Omental fat pad (tissue), 4 donors: ENCODE measurements at places on chromosomes 11 and 22.
A peak's percentile ranks its signal among the peaks of the same experiment; 100 is the strongest.

- DNase-seq = no peak
Measured at GRCh38 chr22:17106785-17107546, 14.2 kb downstream of the TMEM121B start.

DNA sequence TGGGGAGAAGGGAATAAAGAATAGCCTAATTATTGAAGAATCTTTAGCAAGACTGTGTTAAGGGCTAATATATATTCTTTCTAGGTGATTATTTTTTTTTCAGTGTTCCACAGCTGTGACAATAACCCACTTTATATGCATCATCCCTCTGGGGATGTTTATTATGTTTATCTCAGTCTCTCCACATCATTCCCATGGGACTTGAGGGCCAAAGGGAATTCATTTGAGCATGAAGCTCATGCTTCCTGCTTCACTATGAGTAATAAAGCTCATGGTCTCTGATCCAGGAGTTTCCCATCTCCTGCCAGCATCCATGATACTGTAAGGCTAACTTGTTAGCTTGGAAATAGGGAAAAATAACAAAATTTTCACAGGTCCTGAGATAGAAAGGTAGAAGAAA, 1888.4 kb downstream of the LRRC4C start:
- no peak for DNase-seq

DNA sequence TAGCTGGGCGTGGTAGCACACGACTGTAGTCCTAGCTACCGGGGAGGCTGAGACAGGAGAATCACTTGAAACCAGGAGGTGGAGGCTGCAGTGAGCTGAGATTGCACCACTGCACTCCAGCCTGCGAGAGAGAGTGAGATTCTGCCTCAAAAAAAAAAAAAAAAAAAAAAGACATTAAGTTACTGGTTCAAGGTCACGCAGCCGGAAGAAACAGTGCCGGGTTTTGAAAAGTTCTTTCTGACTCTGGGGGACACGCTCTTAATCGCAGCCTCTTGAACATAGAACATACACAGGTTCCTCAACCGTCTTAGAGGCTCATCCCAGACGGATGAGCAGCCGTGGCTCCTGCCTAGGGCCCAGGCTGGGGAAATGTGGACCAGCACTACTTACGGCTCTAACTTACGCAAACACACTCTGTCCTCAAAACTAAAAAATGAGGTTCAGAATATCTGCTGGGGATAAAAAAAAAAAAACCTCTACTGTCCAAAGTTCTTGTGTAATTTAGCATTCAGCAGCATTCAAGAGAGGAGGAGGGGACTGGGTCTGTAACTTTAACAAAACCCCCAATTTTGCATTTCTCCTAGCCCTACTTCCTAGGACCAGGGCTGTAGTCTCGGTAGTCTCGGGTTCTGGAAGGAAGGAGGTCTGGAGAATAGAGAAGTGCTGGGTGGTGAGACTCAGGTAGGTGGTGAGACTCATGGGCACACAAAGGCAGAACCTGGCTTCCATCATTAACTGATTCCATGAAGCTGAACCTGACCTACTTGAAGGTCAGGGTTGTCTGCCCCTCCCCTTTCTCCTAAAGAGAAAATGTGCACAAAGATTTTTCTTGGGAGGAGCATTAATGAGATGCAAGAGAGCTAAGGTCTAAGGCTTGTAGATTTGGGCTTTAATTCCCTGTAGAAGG, 6.0 kb downstream of the SPTBN2 start:
- no peak for DNase-seq

DNA sequence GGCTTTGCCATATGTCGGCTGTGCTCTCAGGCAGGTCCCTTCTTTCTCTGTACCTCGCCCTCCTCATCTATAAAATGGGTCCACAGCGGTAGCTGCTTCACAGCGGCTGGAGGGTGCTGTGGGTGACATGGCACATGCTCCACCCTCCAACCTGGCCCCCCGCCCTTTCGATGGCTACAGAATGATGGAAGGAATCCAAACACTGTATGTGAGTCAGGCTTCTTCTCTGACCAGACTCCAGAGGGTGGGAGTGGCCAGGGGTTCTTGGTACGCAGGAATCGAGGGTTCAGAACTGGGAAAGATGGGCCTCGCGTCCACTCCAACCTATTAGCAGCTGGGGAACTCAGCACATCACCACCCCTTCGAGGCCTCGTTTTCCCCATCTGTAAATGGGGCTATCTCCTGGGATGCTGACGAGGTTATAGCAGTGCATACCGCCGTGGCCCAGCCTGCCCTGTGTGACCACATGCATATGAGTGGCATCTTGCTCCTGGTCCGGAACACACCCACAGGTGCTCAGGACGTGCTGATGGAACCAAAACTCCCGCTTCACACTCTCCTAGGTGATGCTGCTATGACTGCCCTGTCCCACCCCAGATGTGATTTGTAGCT, 26.4 kb downstream of the MN1 start:
- no peak for DNase-seq

- DNase-seq = no peak
Measured at GRCh38 chr11:15159085-15159484, 44.4 kb downstream of the INSC start.

- no peak for DNase-seq
Measured at GRCh38 chr11:40139536-40139935, 1319.9 kb downstream of the LRRC4C start.

DNA sequence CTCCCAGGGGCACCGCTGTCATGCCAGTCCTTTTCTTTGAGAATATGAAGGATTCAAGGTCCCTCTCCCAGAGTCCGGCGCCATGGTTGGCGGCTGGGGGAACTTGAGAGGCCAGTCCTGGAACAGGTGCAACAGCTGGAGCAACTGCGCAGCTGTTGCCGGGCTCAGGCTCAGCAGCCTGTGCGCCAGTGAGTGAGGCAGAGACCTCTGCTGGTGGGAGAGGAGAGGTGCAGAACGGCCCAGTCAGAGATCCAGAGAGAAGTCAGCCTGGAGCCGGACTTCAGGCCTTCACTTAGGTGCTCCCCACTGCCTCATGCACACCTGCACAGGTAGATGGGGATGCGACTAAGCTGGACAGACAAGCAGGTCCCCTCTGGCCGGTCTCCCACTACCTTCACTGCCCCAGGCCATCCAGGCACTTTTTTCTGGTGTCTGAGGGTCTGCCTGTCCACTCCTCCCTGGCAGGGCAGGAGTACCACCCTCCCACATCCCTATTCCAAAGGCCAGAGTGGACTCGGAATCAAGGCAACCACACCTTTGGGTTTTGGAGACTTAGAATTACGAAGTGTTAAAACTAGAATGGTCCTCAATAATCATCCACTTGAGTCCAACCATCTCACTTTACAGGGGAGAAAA, 4.6 kb downstream of the CHRDL2 start:
- DNase-seq = peak; percentile 45

DNA sequence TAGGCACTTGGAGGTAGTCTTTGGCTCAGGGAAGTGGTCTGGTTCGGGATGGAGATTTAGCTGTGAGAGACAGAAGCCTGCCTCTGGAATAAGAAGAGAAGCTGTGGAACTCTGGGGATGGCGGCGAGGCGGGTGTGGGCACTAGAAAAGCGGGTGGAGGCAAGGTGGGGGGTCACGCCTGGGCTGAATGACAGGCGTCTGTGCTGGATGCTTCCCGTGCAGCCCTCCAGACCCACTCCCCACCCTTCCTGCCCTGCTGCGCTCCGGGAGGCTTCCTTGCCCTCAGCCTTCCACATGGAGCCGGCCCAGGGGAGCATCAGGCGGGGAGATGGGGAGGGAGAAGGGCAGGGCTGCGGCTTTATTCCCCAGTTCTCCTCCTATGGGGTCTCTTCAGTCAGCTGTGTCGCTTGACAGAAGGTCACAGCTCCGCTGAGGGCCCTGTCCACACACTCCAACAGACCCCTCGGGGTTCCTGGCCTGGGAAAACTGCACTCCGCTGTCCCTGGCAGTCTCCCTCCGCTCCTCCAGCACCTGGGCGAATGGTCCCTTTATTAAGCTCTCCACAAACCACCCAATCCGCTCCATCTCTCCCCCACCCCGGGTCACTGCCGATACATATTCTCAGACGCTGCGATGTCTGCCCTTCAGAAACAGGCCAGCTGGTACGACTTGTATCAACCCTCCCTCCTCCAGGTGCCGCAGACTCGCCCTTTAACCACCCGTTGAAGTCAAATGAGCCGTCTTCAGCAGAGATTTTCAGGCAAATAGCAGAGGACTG, 6.2 kb downstream of the DNAJB13 start:
- no peak for DNase-seq

- DNase-seq = no peak
Measured at GRCh38 chr11:443542-444199, 1.9 kb upstream of the ANO9 start.

DNA sequence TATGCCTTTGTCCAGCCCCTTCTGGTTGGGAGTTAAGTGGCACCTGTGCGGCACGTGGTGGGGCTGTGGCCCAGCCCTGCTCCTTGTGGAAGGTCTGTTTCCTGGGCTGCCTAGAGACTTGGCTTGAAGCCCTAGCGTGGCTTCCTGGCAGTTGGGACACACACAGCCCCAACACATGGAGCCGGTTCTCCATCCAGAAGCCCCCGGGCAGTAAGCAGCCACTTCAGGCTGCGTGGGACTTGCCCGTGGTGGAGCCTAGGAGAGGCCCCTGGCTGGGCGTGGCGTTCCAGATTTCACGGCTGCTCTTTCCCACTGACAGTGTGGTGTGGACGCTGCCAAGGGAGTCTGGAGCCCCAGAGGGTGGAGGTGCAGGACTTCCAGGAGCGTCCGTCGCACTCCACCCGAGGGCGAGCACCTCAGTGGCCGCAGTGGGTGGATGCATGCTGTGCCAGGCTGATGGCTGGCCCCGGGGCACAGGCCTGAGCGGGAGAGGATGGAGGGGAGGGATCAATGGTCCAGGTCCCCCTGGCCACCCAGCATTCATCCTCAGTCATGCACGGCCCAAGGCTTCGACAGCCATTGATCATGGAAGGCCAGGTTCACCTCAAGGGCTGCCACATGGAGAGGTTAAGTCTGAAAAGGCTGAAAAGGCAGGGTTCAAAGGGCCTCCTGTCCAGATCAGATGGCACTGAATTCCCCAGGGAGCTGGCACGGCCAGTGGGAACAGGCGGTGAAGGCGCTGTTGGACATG, 9.3 kb downstream of the CCND1 start:
- DNase-seq = no peak

- no peak for DNase-seq
Measured at GRCh38 chr11:111788051-111788450, 21.9 kb upstream of the PPP2R1B start.

- no peak for DNase-seq
Measured at GRCh38 chr22:46966846-46967245, 204.4 kb downstream of the TBC1D22A start.

GRCh38 chr11:86720546-86720945, 48.1 kb upstream of the ME3 start:
- DNase-seq = no peak

DNA sequence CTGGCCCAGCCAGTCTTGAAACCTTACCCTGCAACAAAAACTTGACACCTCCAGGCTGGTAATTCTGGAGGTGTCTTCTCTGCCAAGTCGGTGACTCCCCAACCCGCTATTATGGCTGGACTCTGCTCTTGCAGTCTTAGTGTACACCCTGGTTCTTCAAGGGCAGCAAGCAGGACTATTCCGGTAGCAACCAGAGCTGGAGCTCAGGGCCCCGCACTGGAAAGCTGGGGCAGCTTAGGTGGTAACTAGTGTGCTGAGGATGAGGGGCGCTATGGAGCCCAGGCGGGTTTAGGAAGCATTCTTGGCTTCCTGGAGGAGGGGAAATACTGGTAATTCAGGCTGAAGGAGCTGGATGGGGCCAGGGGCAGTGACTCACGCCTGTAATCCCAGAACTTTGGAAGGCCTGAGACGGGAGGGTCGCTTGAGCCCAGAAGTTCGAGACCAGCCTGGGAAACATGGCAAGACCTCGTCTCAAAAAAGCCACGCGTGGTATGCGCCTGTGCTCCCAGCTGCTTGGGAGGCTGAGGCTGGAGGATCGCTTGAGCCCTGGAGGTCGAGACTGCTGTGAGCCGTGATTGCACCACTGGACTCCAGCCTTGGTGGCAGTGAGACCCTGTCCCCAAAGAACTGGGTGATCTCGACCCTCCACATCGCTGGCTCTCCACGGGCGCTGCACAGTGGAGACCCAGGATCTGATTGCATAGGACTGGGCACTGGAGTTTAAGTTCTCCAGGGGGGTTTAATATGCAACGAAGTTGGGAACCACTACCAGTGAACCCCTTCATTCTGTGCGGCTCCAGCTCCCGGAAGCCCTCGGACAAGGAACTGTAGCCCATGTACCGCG, 10.6 kb upstream of the AIFM3 start:
- no peak for DNase-seq

DNA sequence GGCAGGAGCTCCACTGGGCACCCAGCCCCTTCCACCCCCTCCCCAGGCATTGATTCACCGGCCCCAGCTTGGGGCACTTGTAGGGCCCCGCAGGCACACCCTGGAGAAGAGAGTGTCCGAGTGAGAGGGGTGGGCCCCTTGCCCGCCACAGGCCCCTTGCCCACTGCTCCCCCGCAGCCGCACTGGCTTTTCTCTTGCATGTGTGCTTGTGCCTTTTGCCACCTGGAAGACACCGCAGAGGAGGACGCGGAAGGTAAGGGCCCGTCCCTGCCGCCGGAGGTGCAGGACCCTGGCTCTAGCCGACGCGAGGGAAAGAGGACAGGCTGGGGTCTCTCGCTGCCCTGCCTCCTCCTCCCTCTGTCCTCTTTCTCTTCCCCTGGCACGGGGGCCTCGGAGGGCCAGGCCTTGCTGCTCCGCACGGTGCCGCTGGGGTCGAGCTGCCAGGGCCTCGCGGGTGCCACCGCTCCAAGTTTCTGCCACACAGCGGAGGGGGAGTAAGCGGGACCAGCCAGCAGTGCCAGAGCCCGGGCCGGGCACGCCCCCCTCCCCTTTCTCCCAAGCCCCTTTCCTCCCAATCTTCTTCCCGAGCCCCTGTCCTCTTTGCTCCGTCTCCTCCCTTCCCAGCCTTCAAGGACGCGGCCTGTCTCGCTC, 9.5 kb downstream of the TNNT3 start:
- DNase-seq = no peak

DNA sequence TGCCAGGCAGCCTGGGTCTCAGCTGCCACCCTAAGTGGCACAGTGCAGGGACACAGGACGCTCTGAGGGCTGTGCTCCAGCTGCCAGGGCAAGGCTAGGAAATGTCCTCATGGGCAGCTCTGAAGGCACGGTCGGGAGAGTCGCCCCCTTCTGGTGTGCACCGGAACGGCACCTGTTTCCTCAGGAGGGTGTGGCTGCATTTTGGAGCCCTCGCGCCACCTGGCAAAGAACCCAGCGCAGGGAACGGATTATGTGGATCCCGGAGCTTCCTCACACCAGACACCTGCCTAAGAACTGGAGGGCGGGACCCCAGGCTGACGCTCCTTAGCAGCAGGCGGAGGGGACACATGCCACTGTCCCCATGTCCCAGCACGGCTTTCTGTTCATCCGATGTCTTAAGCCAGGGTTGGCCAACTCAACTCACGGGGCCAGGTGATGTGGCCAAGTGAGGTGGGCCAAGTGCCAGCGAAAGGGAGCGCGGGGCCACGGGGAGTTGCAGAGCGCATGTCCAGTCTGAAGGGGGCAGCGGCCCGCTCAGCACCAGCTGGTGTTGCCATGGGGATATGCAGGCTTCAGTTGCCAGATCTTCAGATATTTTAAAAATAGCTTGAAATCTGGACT, 5.1 kb upstream of the SLC22A8 start:
- DNase-seq = no peak

GRCh38 chr11:57456960-57457642, 3.2 kb upstream of the RTN4RL2 start:
- peak; percentile 84 for DNase-seq
